ENCODE measurements at places on chromosomes 11 and 22.

DNA sequence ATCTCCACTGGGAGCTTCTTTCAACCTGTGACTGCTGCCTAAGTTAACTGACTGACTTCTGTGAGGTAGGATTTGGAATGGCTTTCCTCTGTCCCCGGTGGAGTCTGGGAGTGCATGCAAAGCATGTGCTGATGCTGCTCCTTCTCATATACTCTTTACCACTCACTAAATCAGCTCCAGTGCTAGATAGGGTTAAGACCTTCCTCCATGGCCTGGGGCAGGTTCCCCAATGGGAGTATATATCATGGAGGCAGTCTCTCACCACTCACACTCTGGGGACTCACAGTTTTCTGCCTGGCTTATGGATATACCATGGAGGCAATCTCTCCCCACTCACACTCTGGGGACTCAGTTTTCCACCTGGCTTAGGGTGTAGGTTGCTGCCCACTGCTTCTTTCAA, 10.1 kb upstream of the FANCF start:
- DNase-seq: no peak

- DNase-seq: no peak
These were observed 1.5 kb downstream of the DDB2 start for GRCh38 chr11:47216121-47216798.

GRCh38 chr11:131637469-131638175, 267.2 kb downstream of the NTM start:
- no peak for DNase-seq

- no peak for DNase-seq
These were observed at the start of gene HTATIP2 for GRCh38 chr11:20363500-20364340. TSS of gene HTATIP2 (plus strand) at chr11:20363714. CDS start at chr11:20364238, 524 bp downstream.

- DNase-seq: no peak
These were observed 2.3 kb downstream of the PRSS23 start for GRCh38 chr11:86802601-86803051.

- no peak for DNase-seq
These were observed 115.6 kb downstream of the SGSM3 start for GRCh38 chr22:40485813-40486667.

DNA sequence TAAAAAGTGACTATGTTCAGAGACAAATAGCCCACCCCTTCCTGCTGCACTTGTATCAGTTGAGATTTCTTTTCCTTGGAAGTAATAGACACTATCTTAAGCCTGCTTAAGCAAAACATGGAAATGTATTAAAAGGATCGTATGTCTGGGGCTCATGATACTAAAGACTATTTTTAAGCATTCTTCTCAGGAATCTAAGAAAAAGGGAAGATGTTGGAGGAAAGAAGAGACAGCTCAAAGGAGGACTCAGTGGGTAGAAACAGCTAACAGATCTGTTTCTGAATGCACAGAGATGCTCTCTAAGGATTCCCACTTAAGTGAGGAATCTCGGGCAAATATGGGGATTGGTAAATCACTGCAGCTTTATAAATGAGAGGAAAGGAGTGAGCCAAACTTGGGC, 62.5 kb downstream of the FAM76B start:
- no peak for DNase-seq

DNA sequence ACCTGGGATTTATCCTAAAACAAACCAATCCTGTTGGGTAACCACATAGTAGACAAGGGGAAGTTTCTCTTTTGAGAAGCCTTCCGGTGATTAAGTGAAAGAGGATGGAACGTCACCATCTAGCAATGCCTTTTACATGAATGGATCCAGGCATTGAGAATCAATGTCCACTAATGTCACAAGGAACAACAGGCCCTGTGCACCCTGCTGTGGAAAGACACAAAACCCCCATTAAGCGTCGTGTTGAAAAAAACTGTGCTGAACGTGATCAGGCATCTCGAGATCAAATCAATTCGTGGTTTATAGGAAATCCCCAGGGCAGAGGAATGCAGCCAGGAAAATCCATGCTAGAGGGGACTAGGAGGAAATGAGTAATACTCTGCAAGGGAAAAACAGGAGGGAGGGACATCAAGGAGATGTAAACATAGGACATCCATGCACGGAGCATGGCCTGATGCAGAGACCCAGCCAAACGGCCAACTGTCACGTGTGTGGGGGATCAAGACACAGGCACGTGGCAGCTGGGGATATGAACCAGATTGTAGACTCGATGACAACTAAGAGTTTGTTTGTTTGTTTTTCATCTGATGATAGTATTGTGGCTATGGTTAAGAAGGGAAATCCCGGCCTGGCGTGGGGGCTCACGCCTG, 38.6 kb upstream of the CARS1 start:
- no peak for DNase-seq

- no peak for DNase-seq
These were observed 107.6 kb downstream of the LDLRAD3 start for GRCh38 chr11:36051235-36052144.

GRCh38 chr22:26549902-26550497, 37.7 kb upstream of the TFIP11 start:
- DNase-seq: no peak

DNA sequence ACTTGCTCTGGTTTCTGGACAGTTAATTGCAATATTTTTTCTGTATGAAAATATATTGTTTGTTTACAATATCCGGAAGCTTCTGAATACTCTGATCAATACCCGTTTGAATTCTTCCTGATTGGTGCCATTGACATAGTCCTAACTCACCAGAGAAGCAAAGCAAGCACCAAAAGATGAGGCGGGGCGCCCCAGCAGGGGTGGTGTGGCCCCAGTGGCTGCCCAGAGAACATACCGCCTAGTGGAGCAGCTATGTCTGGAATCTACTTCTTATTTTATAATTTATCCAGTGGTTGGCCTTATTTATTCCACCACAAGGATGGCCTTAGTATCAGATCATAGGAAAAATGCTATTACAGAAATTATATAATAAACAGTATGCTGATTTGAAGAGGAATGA, 610.7 kb downstream of the JRKL start:
- no peak for DNase-seq

- no peak for DNase-seq
These were observed 52.4 kb downstream of the GRIK4 start for GRCh38 chr11:120563703-120564572.

DNA sequence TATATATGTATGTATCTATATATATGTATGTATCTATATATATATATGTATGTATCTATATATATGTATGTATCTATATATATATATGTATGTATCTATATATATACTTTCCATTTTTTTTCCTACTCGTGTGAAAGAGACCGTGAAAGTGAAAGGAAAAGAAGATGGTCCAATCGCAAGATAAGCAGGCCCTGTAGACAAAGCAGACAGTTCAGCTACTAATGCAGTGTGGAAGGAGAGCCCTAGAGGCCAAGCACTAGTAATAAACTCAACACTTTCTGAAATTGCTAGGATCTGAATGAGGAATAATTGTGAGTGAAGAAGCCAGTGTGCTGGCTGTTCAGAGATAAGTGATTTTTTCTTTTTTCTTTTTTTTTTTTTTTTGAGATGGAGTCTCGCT, 47.2 kb downstream of the MCHR1 start:
- DNase-seq: no peak

- DNase-seq: no peak
These were observed 30.4 kb downstream of the PAAF1 start for GRCh38 chr11:73907191-73907590.

- DNase-seq: no peak
These were observed 151.9 kb downstream of the DBX1 start for GRCh38 chr11:20008190-20008870.

GRCh38 chr11:293852-294661, 5.1 kb downstream of the PGGHG start:
- no peak for DNase-seq

DNA sequence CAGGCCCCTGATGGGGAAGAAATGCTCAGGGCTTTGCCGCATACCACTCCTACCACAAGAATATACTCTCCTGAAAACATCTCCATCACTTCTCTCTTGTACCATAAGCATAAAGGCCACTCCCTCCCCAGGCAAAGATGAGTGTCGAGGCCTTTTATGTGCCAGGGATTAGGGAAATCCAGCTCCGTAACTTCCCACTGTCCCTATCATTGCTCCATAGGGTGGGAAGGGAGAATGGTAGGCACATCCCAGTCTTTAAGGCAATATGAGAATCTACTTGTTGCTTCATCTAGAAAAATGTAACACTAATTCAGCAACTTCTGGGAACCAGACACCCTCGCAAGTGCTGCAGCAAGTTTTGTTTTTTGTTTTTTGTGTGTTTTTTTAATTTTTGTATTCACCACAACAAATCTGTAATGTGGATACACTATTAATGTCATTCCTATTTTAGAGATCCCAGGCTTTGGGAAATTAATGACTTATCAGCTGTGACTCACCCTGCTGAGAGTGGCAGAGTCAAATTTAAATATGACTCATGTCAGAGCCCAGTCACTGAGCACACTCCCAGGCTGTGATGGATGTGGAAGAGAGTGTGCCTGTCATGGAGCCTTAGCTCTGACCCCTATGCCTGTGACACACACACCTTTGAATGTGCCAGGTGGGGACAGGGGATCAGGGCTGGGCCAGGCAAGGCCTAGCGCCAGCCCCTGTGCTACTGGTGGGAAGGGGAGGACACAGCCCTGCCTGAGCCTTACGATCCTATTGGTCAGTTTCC, 23.4 kb downstream of the PANX1 start:
- DNase-seq: no peak

GRCh38 chr11:20782775-20783174, 113.4 kb downstream of the NELL1 start:
- DNase-seq: no peak

DNA sequence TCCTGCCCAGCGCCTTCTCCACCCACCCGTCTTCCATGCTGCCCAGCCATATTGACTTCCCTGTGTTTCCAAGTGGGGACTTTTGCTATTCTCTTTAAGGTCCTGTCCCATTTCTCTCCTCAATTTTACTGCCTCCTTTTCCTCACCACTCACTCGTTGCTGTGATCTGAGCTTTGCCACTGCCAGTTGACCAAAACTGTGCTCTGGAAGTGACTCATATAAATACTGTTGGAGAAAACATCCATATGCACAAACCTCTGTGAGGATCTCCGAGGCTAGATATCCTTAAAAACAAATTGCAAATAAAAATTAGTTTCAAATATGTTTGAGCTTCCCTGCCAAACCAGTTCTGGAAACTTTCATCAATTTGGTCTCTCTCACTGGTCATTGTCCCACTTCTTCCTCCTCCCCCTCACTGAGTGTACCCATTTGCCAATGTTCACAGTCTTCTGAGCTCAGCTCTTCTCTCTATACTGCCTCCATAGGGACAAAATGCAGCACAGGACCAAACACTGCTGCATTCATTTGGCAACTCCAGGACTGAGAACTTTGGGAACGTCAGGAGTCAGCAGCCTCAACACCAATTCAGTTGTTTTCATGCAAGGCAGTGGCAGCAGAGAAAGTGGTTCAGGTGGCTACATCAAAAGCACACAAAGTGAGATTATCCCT, 34.0 kb upstream of the MMP13 start:
- no peak for DNase-seq

GRCh38 chr11:77346906-77347603, 45.6 kb upstream of the GDPD4 start:
- no peak for DNase-seq

- no peak for DNase-seq
These were observed 59.4 kb upstream of the SYT13 start for GRCh38 chr11:45345491-45345890.

DNA sequence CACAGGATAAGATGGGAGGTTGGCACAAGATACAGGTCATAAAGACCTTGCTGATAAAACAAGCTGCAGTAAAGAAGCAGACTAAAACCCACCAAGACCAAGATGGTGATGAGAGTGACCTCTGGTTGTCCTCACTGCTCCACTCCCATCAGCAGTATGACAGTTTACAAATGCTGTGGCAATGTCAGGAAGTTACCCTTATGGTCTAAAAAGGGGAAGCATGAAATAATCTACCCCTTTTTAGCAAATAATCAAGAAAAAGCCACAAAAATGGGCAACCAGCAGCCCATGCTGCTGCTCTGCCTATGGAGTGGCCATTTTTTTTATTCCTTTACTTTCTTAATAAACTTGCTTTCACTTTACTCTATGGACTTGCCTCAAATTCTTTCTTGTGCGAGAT, 8.7 kb upstream of the PIWIL4 start:
- no peak for DNase-seq

- no peak for DNase-seq
These were observed 1.6 kb upstream of the MCAM start for GRCh38 chr11:119318240-119319135.

DNA sequence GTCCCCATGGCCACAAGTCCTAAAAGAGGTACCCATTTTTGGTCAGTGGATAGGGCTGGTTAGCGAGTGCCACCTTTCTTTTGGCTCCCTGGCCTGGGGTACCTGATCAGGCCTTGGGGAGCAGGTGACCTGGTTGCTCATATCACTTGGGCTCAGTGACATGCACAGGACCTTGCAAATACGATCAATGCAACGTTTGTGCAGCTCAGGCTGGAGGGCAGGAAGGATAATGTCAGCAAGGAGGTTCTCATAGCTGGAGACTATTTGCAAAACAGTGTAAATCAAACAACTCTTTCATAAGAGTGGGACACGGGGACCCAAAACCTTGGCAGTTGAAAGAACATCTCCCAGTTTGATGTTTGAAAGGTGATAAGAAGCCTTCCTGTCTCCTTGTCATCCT, 127.4 kb upstream of the CADM1 start:
- no peak for DNase-seq

DNA sequence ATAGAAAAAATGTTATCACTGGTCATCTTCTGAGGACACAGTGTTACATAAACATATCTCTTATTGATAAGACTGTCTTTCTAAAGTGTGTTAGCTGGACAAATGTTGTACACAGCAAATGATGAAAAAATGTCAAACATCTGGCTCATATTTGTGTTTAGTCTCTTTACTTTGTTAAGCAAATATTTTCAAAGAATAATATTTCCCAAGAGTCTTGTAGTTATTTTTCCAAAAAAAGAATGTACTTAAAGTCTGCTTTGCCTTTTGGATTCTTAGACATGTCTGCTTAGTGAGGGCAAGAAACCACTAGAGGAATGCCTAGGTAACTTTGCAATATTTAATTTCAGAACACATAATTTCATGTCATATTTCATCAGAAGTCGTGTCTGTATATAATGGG, 23.9 kb upstream of the CCDC179 start:
- no peak for DNase-seq

DNA sequence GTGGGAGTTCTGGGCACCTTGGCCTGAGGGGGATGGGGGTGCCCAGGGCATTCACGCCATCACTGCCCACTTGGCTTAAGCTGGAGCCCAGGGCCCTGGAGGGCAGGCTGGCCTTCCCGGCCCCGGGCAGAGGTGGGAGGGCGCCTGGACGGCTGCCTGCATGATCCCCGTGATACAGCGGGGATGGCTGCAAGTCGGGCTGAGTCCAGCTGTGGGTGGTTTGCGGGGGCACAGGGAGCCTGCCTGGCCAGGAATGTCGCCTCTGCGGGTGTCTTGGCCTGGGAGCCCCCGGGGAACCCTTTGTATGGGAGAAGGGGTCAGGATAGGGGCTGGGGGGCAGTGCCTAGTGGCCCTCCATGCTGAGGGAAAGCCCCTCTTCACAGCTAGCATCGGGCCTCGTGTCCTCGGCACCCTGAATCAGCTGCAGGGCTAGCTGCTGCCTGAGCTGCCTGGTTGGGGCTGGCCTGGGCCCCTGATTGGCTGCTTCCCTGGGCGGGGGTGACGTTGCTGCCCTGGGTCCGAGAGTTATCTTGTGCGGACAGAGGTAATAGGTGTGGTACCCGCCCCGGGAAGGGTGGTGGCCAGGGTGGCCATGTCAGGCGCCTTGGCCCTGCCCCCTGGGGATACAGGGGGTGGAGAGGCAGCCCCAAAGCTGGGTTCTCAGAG, 8.3 kb downstream of the BRSK2 start:
- no peak for DNase-seq
